Fibroblast of pulmonary artery (primary cell): ENCODE measurements at places on chromosomes 7 and 10.

DNA sequence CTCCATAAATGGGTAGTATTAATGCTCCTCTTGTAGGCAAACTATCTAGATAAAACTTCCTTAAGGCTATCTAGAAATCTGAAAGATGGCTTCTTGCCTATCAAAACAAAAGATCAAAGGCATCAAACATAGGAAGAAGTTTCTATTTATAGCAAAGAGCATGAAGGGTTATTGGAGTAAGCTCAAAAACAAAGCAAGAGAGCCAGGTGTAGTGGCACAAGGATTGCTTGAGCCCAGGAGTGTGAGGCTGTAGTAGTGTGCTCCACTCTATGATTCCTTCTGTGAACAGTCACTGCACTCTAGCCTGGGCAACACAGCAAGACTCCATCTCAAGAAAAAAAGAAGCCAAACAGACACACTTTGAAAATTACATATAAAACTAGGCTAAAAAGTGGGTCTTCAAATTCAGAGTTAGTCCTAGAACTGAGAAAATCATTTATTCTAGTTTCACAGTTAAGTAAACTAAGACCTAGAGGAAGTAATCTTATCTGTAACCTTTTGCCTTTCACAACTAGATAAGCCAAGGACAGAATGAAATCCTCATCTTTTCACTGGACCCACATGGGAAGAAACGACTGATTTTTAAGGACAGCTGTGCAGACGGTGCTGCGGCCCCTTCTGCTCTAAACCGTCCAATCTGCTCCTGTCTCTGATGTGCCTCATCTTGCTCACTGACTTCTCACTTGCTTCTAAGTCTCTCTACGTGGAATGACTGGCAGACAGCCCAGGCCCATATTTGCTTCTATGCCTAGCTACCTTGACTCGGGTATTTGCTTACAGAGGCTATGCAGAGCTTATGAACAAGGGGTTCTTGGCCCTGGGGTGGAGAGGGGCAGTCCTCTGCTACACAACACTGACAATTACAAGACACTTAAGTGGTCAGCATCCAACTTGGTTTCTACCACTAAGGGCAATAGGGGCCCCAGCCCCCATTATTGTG lies 50.0 kb downstream of the ESYT2 start:
- no peak for DNase-seq

GRCh38 chr7:92797693-92798092 lies 38.7 kb downstream of the CDK6 start:
- DNase-seq: peak; percentile 40

DNA sequence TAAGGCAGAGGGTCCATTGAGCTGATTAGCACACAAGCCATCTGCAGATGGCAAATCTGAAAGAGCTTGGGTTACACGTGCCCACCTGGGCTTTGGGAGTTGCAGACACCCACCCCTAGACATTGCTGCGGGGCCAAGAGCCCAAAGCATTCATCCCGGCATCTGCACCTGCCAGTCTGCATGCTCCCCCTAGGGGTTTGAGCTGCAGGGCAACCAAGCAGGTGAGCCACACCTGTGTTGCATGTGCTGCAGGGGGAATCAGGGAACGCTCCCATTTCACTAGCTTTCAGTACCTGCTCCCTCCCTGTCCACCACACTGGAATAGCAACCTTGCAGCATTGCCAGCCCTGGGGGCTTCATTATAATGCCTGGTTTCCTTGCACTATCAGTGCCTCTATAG lies 21.1 kb downstream of the C7orf33 start:
- DNase-seq: no peak

GRCh38 chr10:4670737-4671136 lies 155.3 kb upstream of the AKR1E2 start:
- peak; percentile 76 for DNase-seq
